ENCODE measurements at places on chromosomes 2 and 18. TPM values are rescaled to one million over a fixed set of nuclear protein-coding genes. Genes with fewer than 3 reads are reported as not detected.

The TEX44 gene
- not detected for total RNA-seq

The EIF2AK3 gene
- total RNA-seq = 26.1 TPM

The ICOS gene
- total RNA-seq = under 0.01 TPM

The UGT1A10 gene
- not detected for total RNA-seq

The LIPG gene
- total RNA-seq = 11.8 TPM

The CNDP1 gene
- total RNA-seq = 0.49 TPM

The PLEK gene
- 1.7 TPM for total RNA-seq

The SNORC gene
- 0.74 TPM for total RNA-seq

The PJVK gene
- 4.2 TPM for total RNA-seq

The TIGD1 gene
- total RNA-seq = 8.9 TPM

The SLC25A12 gene
- 51.6 TPM for total RNA-seq

The RASGRP3 gene
- total RNA-seq = 5.4 TPM

The IL1R2 gene
- total RNA-seq = not detected

The PPP1R1C gene
- 0.49 TPM for total RNA-seq

The ATP9B gene
- 37.1 TPM for total RNA-seq

The TMEM247 gene
- total RNA-seq = not detected

The MYO3B gene
- 0.25 TPM for total RNA-seq

The FASTKD1 gene
- total RNA-seq = 64.2 TPM

The KLHL41 gene
- 1.7 TPM for total RNA-seq

The XDH gene
- total RNA-seq = not detected

The PCARE gene
- total RNA-seq = under 0.01 TPM

The DCC gene
- 17.9 TPM for total RNA-seq

The IL36RN gene
- not detected for total RNA-seq

The DES gene
- 0.49 TPM for total RNA-seq
